ENCODE measurements at places on chromosomes 12 and 14.
A peak's percentile ranks its signal among the peaks of the same experiment; 100 is the strongest.

GRCh38 chr12:30082381-30082780, 298.6 kb upstream of the TMTC1 start:
- no peak for DNase-seq

DNA sequence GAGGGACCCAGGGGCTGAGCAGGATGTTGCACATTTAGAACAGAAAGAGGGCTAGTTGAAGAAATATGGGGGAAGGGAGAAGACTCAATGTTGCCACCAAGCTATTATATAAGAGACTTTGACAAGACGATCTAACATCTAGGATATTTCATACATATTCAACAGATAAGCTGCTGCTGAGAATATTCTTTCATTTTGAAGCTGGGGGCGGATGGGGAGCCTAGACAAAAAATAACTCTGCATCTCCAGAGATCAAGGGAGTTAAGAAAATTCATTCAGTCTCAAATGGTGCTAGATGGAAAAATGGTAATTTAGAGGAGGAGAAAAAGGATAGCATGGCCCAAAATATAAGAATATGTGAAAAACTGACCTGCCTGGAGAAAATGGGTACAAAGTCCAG, 415.6 kb downstream of the MDGA2 start:
- no peak for DNase-seq

- peak; percentile 37 for DNase-seq
Measured at GRCh38 chr12:3613641-3614395, 122.8 kb downstream of the PRMT8 start.

GRCh38 chr14:104262515-104263514, 124.4 kb downstream of the KIF26A start:
- DNase-seq = peak; percentile 67

- DNase-seq = no peak
Measured at GRCh38 chr12:101299931-101300330, 20.0 kb downstream of the UTP20 start.

GRCh38 chr12:3747976-3748619, 4.8 kb downstream of the CRACR2A start:
- DNase-seq = no peak

DNA sequence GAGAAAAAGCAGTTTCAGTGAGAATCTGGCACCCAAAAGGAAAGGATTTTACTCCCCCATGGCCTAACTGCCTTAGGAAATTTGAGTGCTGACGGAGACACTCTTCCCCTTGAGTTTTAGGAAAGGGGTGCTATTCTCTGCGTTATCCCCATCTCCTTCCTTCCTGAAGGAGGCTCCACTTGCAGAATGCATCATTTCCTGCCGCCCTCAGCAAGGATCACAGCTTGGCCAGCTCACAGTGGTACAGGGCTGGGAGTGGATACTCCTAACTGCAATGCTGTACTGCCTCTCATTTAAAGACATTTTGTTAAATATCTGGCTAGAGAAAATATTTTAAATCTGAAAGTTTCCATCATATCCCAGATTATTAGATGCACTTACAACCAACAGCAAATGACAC, 33.0 kb downstream of the RDH12 start:
- no peak for DNase-seq

- no peak for DNase-seq
Measured at GRCh38 chr12:4014858-4015224, 141.6 kb upstream of the PARP11 start.

- DNase-seq = no peak
Measured at GRCh38 chr12:115337693-115338543, 653.9 kb upstream of the TBX3 start.

- no peak for DNase-seq
Measured at GRCh38 chr12:79085106-79085682, 220.6 kb downstream of the SYT1 start.

- no peak for DNase-seq
Measured at GRCh38 chr14:90733139-90733808, 83.0 kb downstream of the TTC7B start.

GRCh38 chr14:104157016-104157928, 18.9 kb downstream of the KIF26A start:
- DNase-seq = no peak

DNA sequence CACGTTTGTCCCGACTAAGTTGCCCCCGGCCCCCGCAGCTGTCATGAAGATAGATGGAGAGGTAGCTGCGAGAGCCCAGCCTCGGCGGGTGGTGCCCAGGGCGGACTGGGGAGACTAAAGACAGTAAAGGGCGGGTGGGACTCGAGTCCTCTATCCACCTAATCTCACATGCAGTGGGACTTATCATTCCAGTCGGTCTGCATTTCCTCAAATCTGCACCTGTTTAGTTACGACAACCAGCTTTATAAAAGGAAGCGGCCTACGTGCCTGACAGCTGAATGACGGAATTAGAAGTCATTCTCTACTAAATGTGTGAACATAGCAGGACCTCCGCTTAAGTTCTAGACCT, 109.8 kb upstream of the EGLN3 start:
- DNase-seq = peak; percentile 94

DNA sequence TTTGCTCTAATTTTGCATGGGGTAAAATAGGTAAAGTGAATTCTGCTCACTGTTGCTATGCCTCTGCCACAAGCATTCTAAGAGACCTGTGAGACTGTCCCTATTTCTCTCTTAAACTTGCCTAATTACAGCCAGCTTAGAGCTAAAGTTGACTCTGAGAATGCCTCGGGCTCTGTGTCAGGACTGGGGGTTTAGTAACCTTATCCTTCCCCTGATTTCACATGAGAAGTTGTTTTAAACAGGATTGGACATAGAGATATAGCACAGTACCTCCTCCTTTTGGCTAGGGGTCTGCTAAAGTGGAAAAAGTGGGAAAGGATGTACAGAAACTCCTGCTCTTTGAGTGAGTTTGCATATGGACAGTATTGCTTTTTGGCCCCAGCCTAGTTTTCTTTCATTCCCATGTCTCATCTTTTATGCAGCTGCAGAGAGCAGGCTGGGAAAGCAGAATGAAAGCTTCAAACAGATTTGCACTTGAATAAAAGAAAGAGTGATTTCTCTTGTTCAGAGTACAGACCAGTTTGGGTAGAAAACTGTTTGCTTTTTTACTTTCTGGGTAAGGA, 122.0 kb downstream of the RAD51B start:
- no peak for DNase-seq

- no peak for DNase-seq
Measured at GRCh38 chr12:111428728-111429175, 23.0 kb downstream of the SH2B3 start.

GRCh38 chr12:19440019-19440858, 947 bp downstream of the AEBP2 start:
- DNase-seq = no peak

DNA sequence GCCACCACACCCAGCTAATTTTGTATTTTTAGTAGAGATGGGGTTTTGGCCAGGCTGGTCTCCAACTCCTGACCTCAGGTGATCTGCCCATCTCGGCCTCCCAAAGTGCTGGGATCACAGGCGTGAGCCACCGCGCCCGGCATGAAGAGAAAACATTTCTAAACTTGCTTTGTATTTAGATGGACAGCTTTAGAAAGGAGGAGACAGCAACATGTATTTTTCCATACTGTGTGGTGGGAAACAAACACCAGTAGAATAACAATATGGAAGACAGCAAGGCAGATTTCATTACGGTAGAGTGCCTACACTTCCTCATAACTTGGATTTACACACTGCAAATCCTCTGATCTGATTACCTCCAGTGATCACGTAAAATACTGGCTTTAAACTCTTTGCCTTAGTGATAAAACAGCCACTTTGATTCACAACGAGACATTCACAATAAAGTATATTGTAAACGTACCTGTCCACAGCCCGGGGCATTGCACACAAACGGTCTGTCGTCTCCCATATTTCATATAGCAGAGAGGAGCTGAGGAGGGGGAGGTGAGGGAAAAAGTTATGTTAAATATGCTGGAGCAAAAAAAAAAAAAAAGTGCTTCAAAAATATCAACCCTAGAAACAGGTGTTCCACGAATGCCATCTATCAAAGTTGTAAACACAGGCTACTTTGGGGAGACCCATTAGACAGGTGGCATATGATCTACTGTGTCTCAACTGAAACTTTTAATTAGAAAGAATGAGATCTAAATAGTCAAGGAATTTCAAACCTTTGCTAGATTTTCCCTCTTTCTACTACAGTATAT, 25.5 kb downstream of the ATF7 start:
- DNase-seq = no peak

DNA sequence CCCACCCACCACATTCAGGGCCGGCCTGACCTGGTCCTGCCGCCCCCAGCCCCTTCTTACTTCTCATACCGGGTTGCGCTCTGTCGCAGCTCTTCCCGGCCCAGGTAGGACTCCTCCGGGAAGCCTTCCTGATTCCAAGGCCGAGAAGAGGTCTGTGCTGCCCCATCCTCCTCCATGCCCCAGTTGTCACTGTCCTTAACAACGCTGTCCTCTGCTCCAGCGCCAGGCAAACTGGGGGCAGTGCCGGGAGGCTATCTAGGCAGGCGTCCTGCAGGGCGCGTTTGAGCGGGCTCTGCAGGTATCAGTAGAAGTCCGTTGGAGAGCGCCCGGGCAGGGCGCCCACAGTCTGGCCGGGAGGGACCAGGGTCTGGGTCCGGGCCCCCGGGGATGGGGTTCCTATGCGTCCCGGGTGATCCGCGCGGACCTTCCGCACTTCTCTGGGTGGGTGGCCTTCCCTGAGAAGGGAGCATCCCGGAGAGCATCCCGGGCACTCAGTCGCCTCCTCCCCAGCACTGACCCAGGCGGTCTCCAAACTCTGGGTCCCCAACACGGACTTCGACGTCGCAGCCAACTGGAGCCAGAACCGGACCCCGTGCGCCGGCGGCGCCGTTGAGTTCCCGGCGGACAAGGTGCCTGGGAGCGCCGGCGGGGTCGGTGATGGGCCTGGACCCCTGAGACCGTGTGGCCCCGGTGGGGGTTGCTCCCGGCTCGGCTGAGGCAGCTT, 900 bp downstream of the AMN start:
- peak; percentile 92 for DNase-seq

- no peak for DNase-seq
Measured at GRCh38 chr14:24095271-24096068, 1.4 kb downstream of the PCK2 start.

GRCh38 chr14:65949711-65950516, 536.3 kb upstream of the CCDC196 start:
- no peak for DNase-seq

- no peak for DNase-seq
Measured at GRCh38 chr12:20439626-20440025, 71.3 kb downstream of the PDE3A start.

- no peak for DNase-seq
Measured at GRCh38 chr12:94648578-94648977, 1.8 kb downstream of the TMCC3 start.

GRCh38 chr14:102691763-102692162, 85.5 kb upstream of the TRAF3 start:
- no peak for DNase-seq

DNA sequence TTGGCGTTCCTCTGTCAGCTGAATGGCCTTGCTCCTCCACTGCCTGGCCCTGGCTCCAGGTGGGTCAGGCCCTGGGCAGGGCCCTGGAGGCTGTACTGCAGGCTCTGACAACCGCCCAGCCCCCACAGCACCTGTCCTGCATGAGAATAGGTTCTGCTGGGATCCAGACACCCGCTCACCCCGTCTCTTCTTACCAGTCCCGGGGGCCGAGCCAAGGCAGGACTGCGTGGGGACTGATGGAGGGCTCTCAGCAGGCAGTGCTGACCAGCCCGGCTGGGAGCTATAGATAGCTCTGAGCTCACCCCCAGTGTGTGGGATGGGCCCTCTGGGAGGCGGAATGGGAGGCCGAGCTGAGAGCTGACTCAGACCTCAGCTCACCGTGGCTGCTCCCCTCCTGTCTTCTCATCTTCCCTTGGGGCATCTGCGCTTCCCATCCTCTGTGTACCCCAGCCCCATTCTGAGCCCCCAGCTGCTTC, 39.6 kb downstream of the TEAD4 start:
- DNase-seq = no peak

DNA sequence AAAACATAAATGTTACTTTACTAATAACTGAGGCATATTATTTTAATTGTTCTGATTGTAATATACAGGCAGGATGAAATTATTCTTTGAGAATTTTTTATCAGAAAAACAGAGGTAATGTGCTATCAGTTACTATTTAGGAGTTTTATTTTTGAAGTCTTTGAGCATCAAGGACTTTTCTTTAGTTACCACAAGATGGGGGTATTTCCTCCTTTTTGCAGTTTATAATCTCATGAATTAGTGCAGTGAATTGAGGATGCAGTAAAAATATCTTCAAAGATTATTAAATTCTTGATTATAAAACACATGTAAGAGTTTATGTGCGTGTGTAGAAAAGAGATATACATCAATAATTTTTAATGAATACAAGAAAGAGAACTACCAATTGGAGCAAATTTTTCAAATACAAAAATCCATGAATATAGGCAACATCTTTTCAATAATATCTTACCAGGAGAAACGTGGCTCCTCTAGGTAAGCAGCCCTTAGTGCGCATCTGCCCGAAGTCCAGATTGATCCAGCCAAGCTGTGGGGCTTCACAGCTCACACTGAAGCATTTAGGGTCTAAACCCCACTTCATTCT, 71.6 kb downstream of the ERGIC2 start:
- DNase-seq = no peak

DNA sequence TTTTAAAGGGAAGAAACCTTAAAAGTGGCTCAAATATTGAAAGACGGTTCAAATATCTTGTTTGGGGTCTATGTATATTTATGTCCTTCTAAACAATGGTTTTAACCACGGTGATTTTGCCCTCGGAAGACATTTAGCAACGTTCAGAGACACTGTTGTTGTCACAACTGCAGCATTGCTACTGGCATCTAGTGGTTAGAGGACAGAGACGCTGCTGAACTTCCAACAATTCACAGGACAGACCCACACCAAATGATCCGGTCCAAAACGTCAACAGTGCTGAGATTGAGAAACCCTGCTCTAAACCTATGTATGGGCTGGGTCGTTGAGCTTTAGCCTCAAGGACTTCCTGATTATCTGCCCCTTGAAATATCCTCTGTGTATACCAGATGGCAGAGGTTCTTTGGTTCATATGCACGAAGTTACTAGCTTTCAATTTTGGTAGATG, 1.7 kb downstream of the ANGEL1 start:
- no peak for DNase-seq

GRCh38 chr14:54344445-54344844, 52.4 kb upstream of the CDKN3 start:
- no peak for DNase-seq

DNA sequence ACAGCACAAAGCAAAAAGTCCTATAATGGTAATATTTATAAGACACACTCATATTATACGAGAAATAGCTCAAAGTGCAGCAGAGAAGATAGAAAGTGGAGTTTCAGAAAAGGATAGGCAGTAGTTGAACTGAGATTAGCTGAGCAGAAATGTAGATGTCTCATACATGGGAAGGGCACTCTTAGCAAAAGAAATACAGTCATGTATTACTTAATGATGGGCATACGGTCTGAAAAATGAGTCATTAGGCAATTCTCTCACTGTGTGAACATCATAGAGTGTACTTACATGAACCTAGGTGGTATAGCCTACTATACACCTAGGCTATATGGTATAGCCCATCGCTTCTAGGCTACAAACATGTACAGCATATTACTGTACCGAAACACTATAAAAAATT, 671.3 kb downstream of the RPS29 start:
- no peak for DNase-seq

Measured in chondrocyte (in vitro differentiated cells).